ENCODE measurements at places on chromosomes 12 and 14.

GRCh38 chr14:49755378-49755777 is 12.6 kb upstream of the KLHDC2 start:
- DNase-seq, result no peak

GRCh38 chr14:29126865-29127264 is 360.3 kb downstream of the FOXG1 start:
- no peak for DNase-seq

DNA sequence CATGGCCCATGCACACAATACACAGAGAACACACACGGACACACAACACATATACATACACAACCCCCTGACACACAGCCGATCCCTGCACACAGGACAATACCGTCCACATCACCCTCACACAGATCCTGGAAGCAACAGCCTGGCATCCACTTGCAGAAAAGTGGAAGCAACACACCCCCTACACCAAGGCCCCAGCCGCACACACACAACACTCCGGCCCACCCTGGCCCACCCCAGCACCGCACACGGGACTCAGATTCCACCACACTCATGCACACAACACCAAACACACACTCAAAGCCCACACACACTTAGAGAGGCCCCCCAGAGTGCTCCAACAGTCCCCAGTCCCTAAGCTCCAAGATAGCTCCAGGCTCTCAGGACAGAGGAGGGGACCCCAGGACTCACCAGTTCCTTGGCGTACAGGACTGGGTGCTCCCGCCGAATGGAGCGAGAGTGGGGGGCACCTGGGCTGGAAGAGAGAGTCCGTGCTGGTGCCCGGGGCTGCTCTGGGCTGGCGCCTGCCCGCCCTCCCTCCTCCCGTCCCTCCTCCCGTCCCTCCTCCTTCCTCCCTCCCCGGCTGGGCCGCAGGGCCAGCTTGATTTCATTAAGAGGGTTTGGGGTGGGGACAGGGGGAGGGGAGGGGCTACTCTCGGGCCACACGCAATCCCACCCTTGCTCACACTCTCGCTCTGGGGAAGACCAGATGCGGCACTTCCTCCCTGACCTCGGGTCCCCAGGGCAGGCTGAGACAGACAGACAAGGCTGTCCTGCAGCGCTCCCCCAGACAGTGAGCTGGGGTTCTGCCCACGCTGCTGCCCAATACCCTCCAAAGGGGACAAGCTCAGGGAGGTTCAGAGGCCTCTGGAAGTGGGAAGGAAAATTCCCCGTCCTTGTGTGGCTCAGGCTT is at the start of gene TMEM119:
Gene TMEM119 (minus strand): TSS at position 526 of the 913 bp plus-strand sequence. CDS start 5,701 bp downstream, outside the sequence.
- DNase-seq, result peak; percentile 100

DNA sequence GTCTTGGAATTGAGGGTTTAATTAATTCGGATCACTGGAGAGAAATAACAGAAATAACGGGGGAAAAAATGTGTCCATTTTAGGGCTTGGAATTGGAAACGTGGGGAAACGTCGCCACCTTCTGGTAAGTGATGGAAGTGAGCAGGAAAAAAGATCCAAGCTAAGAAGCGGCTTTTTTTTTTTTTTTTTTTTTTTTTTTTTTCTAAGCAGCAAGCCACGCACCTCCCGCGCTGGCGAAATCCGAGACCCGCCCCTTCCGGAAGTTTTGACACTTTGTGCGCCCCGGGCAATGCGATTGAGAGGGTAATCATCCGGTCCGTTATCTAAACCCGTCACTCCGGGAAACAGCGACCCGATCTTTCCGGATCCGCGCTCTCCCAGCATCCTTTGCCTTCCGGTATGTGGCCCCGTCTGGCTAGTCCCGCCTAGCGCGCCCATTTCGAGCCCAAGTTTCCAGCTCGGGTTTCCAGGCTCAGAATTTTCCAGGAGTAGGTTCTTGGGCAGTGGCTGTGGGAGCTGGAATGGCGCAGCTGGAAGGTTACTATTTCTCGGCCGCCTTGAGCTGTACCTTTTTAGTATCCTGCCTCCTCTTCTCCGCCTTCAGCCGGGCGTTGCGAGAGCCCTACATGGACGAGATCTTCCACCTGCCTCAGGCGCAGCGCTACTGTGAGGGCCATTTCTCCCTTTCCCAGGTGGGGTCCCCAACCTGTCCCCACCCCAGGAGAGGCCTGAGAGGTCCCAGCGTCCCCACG is at the start of gene ALG10:
Gene ALG10 (plus strand): TSS at position 418 of the 752 bp plus-strand sequence. CDS start 104 bp downstream, at position 522.
- peak; percentile 97 for DNase-seq

GRCh38 chr14:21369949-21370679 is 13.7 kb downstream of the SUPT16H start:
- DNase-seq, result no peak

DNA sequence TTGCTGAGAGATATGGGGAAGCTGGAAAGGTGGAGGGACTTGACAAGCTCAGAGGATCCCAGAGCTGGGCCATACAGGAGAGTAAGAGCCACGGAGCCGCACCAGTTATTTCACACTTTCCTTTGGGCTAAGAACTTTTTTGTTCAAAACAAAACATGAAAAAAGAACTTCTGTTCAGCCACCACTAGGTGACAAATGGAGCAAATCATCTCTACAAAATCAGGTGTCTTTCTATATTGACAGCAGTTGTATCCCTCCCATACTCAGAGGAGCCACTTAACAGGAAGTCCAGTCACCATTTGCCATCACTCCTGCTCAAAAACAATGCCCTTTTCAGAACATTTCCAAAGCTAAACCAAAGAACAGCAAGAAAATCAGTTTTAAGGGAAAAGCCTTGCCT is 70.3 kb upstream of the DBX2 start:
- DNase-seq, result no peak

- no peak for DNase-seq
These were observed 244.9 kb upstream of the RGS6 start for GRCh38 chr14:71687166-71687831.

- DNase-seq, result no peak
These were observed at the start of gene SALL2 for GRCh38 chr14:21525962-21526671. TSS of gene SALL2 (minus strand) at chr14:21526346. CDS start at chr14:21526127, 219 bp downstream.

DNA sequence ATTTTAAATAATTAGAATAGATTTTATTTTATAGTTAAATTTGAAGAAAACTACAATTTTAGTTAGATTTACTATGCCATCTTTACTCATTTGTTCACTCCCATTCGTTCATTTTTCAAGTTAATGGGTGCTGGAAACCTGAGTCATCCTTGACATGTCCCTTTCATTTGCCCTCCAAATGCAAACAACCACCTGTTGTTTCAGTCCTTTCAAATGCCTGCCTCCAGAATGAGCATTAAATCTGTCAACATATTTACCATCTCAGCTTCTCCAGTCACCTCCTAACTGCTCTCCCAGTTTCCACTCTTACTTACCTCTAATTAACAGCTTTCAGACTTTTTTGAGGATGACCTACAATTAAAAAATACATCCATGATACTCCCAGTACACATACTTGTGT is 375.5 kb downstream of the RAD51B start:
- DNase-seq, result no peak

- no peak for DNase-seq
These were observed 15.8 kb upstream of the DTX1 start for GRCh38 chr12:113040722-113041171.

DNA sequence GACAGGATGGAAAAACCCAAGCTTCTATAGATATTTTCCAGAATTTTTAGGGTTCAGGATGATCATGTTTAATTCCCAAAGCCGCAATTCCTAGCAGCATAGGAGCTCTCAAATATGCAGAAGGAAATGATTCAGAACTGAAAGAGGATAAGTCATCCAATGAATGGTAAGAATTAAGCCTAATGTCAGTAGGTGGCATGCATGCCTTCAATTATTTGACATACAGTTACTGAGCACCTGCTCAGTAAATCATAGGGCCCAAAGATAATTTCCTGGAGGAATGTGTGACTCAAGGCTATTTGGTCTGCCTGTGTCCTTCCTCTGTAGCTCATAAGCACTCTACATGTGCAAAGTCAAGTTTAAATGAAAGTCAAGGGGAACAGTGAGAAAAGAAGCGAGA is 116.8 kb upstream of the SLC38A4 start:
- DNase-seq, result peak; percentile 95

- DNase-seq, result peak; percentile 59
These were observed 150.2 kb upstream of the BMP4 start for GRCh38 chr14:54106661-54107377.

- DNase-seq, result no peak
These were observed 70.1 kb downstream of the SRRM4 start for GRCh38 chr12:119051474-119051873.

GRCh38 chr12:42140901-42141300 is 3.8 kb downstream of the GXYLT1 start:
- DNase-seq, result peak; percentile 31

Data from SJSA1 (cell line).